ENCODE measurements at places on chromosomes 4 and X.

DNA sequence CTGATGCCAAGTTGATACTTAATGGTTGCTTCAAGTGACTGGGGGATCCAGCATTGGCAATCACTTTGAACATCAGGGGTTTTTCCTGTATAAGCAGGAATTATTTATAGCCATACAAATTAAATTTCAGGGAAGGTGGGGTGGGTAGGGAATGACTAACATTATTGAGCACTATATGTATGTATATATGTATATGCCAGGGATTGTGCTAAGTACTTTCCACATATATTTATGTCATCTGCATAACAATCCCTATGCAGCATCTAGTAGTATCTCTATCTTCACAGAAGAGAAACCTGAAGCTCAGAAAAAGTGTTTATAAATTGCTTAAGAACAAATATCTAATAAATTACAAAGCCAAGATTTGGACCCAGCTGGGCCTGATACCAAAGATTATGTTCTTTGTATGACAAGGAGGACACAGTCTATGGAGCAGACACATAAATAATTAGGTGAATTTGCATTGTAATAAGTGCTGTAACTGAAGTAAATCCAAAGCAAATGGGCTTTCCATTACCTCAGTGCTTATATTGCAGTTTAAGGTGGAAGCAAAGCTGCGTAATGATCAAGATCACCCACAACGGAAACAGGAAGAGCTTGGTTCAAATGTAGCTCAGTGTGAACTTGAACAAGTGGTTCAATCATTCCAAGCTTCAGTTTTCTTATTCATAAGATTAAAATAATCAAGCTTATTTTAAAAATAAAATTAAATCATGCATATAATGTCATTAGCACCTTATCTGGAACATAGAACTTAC lies 18.9 kb upstream of the RASGEF1B start:
- DNase-seq: no peak

DNA sequence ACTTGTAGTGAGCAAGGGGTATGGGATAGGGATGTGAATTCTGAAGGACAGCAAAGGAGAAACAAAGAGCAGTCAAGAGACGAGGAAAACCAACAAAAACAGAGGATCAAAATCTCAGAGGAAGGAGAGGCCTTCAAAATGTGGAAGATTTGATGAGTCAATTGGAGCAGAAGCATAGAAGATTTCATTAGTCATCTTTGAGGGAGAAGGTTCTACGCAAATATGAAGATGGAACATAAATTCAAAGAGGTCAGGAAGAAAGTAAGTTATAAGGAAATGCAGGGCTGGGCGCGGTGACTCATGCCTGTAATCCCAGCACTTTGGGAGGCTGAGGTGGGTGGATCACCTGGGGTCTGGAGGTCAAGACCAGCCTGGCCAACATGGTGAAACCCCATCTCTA lies 35.4 kb downstream of the MID2 start:
- peak; percentile 3 for DNase-seq

GRCh38 chr4:165715989-165716388 lies 157.0 kb upstream of the TLL1 start:
- no peak for DNase-seq

GRCh38 chrX:24838629-24839028 lies 144.9 kb downstream of the POLA1 start:
- peak; percentile 31 for DNase-seq

- no peak for DNase-seq
These were observed 44.0 kb upstream of the EFNB1 start for GRCh38 chrX:68784816-68785215.

GRCh38 chr4:139438141-139438540 lies 15.8 kb upstream of the RAB33B start:
- DNase-seq: no peak

DNA sequence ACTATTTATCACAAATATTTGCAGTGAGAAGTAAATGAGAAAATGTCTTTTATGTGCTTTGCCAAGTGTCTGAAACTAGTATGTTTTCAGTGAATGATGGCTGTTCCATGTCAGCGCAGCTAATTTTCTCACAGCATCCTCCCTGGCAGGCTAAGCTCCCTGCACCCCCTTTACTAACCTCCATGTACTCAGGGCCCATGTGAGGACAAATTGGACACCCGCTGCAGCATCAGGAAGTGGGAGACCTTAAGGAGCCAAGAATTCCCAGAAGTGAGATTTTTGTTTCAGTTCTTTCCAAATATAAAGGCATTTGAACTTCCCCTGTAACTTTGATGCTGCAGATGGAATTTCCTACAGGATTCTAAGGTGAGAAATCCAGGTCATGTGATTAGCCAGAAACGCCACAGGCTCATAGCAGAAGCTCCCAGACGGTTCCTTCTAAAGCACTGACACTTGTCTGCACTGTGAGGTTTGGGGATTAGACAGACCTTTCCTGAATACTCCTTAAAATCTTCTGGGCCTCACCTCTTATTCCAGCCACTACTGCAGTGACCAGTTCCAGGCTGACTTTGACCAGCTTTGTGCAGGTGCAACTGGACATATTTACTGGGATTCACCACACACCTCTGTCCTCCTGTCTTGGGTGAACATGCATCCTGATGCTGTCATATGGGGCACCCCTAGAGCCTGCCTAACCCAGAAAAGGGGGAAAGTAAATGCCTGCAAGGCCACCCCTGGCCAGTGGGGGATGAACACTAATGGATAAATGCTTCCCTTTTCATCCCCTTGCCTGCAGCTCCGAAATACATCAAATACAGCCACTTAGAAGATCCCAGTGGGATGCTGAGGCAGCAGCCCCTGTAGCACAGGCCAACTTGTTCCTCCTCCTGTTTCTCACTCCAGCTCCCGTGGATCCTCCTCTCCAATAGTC lies 45.9 kb downstream of the LGI2 start:
- no peak for DNase-seq

DNA sequence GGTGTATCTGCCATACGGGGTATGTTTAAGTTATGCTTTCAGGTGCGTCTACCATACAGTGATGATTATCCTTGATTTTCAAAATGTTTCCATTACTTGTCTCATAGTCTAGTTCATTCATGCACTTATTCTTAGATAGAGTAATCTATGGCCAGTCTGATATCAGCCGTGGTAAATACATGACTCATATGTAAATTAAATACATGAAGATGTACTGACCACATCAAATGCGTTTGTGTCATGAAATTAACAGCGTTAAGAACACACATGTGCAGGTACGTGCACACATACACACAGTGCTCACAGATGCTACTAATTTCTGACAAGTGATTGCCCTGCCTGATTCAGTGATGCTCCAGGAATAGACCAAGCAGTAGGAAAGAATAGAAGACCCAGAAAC lies 75.2 kb upstream of the EXOC1L start:
- no peak for DNase-seq

DNA sequence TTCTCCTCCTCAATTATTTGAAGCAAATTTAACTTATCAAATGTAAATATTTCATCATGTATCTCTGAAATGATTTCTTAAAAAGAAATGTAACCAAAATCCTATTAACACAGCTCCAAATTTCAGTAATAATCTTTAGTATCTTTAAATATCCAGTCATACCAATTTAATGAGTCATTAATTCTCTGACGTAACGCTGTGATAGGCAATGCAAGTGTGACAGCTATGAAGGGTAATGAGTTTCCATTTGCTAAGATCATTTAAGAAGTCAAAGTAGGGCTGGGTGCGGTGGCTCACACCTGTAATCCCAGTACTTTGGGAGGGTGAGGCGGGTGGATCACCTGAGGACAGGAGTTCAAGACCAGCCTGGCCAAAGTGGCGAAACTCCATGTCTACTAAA lies 15.6 kb downstream of the RPS3A start:
- DNase-seq: no peak

DNA sequence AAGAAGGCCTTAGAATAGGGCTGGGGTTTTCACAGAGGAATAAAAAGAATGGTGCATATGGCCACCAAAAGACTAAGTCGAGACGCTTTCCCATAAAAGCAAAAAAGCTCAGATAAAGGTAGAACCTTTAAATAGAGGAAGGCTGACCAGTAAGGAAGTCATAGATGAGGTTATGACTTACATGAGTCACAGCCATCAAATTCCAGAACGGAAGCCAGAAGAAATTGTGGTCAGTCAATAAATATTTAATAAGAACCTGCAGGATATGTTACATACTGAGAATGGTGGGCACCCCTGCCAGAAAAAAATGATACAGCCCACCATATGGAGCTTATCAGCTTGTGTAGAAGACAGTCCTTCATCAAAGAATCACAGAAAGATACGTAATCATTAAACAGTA lies 120.1 kb downstream of the MANBA start:
- no peak for DNase-seq
